SJCRH30 (cell line): ENCODE measurements at places on chromosomes 2 and 18.
A peak's percentile ranks its signal among the peaks of the same experiment; 100 is the strongest.

- no peak for DNase-seq
These were observed 96.8 kb upstream of the RPRM start for GRCh38 chr2:153575171-153575853.

DNA sequence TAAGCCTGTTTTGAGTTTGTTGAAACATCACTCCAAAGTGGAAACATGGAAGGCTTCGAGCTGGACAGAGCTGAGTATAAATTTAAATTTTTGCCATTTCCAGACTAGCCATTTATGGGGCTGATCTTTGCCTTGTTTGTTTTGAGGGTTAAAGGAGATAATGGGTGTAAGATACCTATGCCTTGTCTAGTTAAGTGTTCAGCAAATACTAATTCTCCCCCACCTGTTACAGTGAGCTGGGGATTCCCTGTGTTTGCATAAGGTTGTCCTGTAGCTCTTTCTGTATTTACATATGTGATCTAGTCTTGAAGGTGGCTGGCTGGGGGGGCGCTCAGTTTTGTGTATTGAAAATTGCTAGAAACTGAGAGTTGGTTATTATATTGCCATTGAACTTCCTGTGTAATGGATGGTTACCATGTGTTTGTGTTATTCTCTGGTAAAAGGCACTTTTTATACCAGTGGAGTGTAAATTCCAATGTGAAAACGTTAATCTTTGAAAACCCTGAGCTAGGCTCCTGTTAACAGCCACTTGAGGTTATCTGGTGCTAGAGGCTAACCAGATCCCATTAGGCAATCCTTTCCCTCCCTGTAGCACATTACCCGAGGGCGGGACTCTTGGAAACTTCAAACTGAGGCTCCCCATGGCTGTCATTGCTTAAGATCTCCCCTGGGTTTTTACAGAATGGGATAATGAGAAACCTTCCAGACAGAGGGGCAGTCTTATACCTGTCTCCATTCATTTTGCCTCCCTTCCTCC lies 26.7 kb downstream of the TANC1 start:
- DNase-seq, result no peak

DNA sequence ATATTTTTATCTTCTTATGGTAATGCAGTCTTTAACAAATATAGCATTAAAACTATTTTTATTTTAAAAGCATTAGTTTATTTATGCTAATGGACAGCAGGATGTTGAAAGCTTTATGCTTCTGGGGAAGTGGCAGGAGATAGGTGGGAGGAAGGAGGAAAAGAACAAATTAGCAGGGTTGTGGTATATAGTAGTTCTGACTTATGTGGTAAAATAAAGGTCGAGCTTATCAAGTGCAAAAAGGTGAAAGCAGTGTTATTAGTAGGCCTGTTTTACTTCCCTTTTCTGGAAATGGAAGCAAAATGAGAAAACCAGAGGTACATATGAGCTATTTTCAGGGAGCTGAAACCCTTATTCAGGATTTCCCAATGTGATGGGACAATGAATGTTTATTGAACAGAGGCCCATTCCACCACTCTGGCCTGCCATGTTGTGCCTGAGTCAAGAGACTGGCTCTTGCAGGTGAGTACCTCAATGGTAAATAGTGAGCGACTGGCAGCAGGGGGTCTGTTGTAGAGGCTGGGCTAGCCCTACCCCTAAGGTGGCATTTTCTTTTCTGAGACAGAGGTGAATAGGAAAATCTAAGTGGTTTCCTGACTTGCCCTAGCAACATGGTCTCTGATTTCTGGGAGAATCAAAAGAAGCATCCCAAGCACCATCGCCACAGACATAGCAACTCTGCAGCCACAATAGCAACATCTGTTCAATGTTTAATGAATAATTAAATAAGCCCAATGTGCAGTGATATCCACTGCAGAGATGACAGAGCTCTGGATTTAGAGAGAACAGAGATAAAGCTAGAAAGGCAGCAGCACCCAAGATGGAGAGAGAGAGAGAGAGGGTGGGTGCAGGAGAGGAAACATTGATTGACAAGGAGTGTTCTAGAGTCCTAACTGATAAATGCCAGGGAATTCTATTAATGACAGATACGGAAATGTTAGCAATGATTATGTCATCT lies 119.7 kb downstream of the UPP2 start:
- DNase-seq, result no peak

- no peak for DNase-seq
These were observed 1.8 kb downstream of the LAPTM4A start for GRCh38 chr2:20049637-20050036.

GRCh38 chr2:110107092-110108079 lies 8.2 kb downstream of the MALL start:
- no peak for DNase-seq

DNA sequence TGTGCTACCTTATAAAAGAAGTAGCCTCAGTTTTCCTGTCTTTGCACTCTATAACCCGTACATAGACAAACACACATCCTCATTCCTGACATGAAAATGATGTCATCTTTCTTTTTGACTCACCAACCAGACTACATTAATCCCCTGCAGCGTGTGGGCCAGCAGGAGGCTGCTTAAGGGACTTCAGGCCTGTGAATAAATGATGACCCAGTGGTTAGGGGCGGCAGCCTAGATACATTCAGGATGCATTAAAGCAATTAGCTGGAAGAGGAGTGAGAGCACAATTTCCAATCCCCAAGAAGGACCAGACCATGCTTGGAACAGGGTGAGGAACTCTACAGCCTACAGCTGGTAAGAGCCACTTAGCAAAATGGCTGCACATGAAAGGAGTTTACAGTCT lies 57.3 kb upstream of the KLF7 start:
- peak; percentile 49 for DNase-seq

- no peak for DNase-seq
These were observed 80.4 kb upstream of the RAPGEF4 start for GRCh38 chr2:172655091-172655837.
